ENCODE measurements at places on chromosomes 16 and 17.

GRCh38 chr16:13269905-13270528 is 368.6 kb downstream of the SHISA9 start:
- no peak for DNase-seq

DNA sequence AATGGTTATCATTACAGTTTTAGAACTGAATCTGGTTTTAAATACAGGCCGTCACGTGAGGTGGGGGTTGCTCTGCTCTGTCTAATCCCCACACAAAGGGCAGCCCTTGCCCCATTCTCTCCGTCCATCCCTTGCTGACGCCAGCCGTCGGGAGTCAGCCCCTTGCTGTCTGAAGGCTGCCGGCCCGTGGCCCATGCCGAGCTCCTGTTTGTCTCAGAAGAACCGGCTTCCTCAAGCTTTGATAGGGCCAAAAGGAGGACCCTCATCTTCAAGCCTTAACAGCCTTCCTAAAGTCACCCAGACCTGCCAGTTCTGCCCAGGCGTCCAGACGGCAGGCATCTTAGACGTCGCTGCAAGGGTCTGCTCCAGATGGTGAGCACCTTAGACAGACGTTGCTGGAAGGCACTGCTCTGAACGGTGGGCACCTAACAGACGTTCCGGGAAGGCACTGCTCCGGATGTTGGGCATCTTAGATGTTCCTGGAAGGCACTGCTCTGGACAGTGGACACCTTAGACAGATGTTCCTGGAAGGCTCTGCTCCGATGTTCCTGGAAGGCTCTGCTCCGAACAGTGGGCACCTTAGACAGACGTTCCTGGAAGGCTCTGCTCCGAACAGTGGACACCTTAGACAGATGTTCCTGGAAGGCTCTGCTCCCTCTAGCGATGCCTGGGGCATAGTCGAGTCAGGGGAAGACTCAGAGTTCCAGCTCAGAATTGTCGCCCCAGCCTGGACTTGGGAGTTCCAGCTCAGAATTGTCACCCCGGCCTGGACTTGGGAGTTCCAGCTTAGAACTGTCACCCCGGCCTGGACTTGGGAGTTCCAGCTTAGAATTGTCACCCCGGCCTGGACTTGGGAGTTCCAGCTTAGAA is 35.1 kb upstream of the CHMP6 start:
- DNase-seq, result no peak

GRCh38 chr17:42365136-42365535 is 23.1 kb downstream of the STAT3 start:
- no peak for DNase-seq

- DNase-seq, result no peak
Observed at GRCh38 chr17:43416998-43417890, 18.5 kb downstream of the ARL4D start.

DNA sequence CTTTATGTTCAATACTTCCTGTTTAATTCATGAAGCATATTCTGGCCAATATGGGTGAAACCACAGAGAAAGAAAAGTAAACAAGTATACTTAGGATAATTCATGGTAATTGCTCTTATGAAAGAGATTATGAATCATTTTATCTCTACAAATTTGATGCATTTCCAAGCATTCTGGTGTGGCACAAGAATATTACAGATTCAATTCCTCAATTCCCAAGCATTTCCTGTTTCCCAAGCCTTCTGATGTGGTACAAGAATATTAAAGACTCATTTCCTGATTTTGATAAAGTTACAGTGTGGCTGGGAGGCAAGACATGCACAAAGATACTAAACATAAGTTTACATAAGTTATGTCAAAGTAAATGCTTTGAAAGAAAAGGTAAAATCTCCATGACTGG is 126.1 kb upstream of the NUDT7 start:
- no peak for DNase-seq

DNA sequence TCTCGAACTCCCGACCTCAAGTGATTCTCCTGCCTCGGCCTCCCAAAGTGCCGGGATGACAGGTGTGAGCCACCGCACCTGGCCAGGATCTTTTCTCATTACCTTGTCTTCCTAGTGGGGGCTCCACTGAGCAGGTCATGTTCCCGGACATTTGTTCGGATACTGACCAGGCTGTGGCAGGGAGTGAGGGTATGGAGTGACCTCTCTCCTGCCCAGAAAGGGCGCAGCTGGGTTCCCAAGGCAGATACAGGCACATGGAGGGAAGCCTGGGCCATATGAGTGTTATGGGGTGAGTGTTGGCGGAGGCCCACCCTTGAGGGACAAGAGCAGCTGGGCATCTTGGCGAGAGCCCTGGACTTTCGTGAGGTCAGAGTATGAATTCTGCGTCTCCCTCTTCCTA is 5.5 kb downstream of the SERPINF1 start:
- DNase-seq, result no peak

DNA sequence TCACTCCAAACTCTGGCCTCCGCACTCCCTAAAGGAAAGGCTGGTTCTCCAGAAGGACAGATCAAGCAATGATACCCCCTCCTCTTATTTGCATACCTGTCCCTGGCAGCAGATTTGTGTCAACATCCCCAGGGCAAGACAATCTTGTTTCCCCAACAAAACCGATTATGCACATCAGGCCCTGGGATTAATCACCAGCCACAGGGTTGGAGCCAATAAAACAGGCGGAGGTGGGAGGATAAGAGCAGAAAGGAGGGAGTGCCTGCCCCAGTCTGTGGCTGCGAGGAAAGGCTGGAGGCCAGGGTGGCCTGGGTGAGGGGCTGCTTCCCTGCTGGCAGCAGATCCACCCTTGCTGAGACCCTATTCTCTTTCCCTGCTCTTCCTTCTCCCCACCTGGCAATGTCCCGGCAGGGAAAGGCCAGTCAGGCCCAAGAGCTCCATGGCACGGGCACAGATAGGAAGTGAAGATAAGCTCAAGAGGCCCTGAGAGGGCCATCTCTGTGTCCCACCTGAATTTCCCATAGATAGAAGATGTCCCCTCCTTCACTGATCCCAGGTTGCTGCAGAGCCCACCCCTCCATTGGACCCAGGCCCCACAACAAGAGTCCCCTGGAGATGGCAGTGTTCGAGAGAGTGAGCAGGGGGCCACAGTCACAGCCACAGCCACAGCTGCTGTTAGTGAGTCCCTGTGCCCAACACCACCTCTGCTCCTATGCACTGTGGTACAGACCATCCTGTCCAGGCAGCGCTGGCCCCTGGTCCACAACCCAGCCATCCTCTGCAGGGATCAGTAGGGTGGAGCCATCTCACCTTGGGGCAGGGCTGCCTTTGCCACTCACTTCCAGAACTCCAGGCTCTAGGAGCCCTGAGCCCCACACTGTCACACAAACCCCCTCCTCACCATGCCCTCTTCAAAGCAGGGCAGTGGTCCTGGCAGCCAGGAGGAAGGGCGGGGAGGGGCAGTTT is 137.5 kb downstream of the SDK2 start:
- DNase-seq, result no peak

GRCh38 chr16:88957887-88958577 is 19.0 kb downstream of the CBFA2T3 start:
- DNase-seq, result no peak

DNA sequence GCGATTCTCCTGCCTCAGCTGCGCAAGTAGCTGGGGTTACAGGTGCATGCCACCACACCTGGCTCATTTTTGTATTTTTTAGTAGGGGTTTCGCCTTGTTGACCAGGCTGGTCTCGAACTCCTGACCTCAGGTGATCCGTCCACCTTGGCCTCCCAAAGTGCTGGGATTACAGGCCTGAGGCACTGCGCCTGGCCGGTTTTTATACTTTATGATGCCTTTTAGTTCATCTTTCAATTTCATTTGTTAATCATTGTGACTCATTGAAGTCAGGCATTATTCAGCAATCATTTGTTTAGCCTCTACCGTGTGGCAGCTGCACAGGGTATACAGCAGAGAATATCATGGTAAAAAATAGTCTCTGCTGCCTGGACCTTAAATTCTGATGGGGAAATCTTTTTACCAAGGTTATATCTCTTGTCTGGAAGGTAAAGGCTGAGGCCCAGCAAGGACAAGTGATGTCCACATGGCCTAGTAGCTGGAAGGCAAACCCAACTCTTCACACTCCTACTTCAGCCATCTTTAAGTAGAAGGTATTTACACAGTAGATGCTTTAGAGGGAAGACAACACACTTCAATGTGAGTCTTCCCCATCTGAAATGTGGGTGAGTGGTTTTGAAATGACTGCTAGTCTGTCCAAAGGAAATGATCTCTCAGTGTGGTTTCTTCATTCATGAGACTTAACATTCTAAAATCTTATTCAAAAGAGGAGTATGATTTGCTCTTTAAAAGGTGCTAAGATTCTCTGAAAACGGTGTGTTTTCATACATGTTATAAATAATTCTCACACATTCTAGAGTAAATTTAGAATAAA is 2.4 kb downstream of the PRPSAP2 start:
- no peak for DNase-seq

DNA sequence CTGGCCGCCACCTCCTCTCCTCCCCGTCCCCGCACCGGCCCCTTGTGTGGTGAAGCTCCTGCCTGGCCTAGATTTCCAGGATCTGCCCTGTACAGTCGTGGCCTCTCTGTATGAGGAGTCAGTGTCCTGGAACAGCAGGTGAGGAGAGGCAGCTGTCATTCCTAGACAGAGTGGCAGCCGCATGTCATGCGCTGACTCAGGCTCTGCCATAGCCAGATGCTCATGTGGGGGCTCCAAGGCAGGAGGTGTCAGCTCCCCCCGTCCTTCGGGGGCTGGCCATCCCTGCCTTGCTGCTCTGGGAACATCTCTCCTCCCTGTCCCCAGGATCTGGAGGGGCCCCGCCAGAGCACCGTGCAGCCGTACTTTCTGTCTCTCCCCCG is 60.4 kb downstream of the BAIAP2 start:
- DNase-seq, result no peak

DNA sequence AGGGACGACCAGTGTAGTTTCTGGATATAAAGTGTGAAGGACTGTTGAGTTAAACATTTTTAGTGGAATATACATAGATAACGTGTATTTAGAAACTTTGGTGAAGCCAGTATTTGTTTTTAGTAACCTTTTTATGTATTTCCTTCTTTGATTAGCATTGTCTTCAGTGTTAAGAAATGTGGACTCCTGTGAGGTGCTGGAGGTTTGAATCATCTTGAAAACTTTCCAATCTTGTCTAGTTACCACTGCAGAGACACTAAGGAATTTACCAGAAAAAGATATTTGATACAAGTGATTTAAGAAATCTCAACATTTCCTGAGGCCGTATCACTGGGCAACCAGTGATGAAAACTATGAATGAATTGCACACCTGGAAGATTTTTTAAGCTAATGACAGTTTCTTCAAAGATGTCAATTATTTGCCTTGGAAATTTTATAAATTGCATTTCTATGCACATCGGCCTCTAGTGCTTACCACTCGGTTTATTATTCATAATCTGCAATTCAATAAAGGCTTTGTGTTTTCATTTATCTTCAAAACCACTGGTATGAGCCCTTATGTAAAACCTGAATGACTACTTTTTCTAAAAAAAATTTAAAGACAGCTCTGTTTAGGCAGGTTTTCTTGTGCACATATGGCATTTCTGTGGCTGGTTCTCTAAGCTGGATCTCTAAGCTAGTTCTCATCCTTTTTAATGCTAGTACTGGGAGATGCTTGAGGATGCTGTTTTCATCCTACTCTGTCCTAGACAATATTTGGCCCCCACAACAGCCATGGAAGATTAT is 31.4 kb upstream of the ADCY7 start:
- DNase-seq, result no peak

GRCh38 chr16:81586977-81587625 is 142.5 kb downstream of the CMIP start:
- DNase-seq, result no peak

DNA sequence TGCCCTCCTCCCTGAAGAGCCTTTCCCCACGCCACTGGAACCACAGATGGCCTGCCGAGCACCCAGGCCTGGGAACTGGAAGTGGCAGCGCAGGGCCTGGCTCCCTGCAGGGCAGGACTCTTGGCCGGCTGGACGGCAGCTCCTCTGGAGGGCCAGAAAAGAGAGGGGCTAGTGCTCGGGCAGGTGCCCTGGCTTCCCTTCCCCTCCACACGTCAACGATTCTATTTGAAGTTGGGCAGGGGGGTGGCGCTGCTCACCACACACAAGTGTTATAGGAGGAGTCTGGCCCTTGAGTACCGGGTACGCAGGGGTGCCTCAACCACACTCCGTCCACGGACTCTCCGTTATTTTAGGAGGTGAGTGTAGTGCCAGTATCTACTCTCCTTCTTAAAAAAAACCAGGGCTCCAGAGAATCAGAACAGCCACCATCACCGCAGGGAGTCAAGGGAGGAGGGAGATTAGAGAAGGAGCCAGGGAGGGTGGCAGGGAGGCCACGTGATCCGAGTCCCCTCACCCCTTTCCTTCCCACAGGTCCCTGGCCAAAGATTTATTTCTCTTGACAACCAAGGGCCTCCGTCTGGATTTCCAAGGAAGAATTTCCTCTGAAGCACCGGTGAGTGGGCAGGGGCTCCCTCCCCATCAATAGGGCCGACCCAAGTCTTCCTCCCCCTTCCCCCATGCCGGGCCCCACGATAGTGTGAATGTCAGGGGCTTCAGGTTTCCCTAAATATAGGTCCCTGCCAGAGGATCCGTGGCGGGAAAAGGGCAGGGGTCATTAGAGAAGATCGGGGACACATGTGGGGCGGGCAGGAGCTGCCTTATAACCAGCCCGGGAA is 1.4 kb upstream of the ALDOA start:
- DNase-seq, result peak; percentile 51

- DNase-seq, result no peak
Observed at GRCh38 chr17:61384692-61385576, 14.7 kb upstream of the TBX2 start.

GRCh38 chr17:32854207-32854606 is 22.7 kb downstream of the MYO1D start:
- no peak for DNase-seq

- DNase-seq, result no peak
Observed at GRCh38 chr16:20911361-20911760, 10.8 kb downstream of the LYRM1 start.

GRCh38 chr17:71535321-71535720 is 585.5 kb upstream of the SOX9 start:
- no peak for DNase-seq

- DNase-seq, result no peak
Observed at GRCh38 chr17:10681866-10682446, 15.4 kb downstream of the SCO1 start.

GRCh38 chr17:61406971-61407911 is 7.6 kb downstream of the TBX2 start:
- DNase-seq, result no peak

- DNase-seq, result no peak
Observed at GRCh38 chr16:56362706-56363105, 62.6 kb downstream of the AMFR start.

DNA sequence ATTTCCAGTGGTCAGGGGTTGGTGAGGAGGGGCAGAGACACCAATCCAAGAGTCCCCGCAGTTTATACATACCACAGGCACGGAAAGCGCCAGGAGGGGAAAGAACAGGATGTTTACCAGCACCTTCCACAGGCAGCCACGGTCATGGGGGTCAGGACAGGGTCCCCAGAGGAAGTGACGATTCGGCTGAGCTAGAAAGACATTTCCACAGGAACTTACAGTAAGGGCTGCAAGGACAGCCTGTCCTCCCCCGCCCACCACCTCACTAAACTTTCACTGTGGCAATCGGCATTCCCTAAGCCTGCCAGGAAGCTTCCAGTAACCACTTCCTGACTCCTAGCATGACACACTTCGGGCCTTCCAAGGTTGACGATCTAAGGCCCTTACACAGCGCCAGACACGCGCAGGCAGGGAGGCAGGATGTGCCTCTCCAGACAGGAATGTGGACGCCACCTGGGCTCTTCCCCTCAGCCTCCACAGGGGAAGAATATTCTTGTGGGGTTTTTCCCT is 1.2 kb upstream of the MT2A start:
- no peak for DNase-seq

- DNase-seq, result no peak
Observed at GRCh38 chr17:50532452-50533024, at the start of gene EPN3. Gene EPN3 (plus strand): TSS chr17:50532735. CDS start chr17:50536557, 3,822 bp downstream.

GRCh38 chr17:28533091-28533807 is 19.2 kb downstream of the UNC119 start:
- no peak for DNase-seq
